ENCODE measurements at places on chromosomes 12 and 14.

DNA sequence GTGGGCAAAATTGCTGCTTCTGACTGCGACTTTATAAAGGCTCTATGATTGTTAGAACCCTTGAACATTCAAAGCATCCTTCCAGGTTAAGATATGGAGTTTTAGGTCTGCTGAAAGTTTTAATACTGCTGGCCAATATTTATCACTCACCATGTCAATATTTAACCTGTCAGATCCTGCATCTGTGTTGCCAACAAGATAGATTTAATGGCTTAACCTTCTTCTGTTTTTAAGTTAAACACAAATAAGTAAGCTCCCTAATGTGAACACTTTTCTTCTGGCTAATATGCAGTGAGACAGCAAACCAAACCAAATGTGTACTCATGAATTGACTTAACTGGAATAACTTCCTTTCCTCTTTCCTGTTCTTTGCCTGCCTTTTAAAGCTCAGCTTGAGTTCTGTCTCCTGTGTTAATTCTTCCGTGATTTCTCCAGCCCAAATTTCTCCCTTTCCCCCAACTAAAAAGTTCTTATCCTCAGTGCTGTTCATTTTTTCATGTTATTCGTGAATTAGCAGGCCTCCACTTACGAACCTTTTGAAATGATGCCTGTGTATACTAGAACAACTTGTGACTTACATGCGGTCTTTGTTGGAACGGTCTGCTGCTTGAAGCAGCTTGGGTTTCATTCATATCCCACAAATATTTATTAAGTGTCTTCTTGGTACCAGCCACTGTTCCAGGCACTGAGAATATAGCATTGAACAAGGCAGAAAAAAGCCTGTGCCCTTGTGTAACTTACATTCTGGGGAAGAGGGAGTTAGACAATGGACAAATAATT lies 9.1 kb downstream of the FBXW8 start:
- DNase-seq: no peak

DNA sequence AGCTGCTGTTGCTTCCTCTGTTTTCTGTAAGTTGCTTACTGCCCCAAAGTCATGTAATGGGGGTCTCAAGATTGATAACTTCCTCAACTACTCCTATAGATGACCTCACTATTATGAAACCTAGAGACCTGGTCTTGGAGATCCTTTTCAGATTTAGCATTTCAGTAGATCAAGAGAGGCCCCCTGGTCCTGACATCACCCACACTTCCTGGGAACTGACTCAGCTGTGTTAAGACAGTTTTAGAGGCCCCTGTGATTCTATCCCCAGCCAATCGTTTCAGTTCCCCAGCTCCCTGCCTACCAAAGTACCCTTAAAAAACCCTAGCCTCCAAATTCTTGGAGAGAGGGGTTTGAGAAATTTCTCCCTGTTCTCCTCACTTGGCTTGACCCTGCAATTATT lies 9.2 kb upstream of the ARG2 start:
- DNase-seq: no peak

- DNase-seq: no peak
These were observed 22.8 kb downstream of the HEBP1 start for GRCh38 chr12:12977231-12977630.

DNA sequence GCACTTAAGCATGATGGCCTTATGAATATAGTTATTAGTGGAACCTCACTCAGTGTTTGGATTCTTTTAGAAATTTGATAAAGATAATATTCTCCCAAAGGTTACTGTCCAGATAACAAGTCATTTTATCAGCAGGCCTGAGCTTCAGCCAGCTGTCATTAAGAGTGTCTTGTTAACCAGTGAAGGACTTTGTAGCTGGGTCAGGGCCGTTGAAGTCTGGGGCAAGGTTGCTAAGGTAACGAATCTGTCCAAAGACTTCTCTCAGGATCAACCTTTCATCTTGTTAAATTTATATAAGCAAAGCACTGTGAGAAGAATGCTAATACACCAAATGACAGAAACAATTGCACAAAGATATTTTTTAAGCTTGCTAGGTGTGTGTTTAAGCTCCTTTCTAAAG lies 271.3 kb upstream of the TMPO start:
- no peak for DNase-seq

DNA sequence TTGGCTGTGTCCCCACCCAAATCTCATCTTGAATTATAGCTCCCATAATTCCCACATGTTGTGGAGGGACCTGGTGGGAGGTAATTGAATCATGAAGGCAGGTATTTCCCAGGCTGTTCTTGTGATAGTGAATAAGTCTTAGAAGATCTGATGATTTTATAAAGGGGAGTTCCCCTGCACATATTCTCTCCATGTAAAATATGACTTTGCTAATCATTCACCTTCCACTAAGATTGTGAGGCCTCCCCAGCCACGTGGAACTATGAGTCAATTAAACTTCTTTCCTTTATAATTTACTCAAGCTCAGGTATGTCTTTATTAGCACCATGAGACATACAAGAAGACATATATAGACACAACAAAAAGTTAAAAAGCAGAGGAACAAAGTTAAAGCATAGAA lies 120.0 kb downstream of the CPNE8 start:
- DNase-seq: no peak

- DNase-seq: no peak
These were observed 5.2 kb downstream of the FOXA1 start for GRCh38 chr14:37589715-37590427.

DNA sequence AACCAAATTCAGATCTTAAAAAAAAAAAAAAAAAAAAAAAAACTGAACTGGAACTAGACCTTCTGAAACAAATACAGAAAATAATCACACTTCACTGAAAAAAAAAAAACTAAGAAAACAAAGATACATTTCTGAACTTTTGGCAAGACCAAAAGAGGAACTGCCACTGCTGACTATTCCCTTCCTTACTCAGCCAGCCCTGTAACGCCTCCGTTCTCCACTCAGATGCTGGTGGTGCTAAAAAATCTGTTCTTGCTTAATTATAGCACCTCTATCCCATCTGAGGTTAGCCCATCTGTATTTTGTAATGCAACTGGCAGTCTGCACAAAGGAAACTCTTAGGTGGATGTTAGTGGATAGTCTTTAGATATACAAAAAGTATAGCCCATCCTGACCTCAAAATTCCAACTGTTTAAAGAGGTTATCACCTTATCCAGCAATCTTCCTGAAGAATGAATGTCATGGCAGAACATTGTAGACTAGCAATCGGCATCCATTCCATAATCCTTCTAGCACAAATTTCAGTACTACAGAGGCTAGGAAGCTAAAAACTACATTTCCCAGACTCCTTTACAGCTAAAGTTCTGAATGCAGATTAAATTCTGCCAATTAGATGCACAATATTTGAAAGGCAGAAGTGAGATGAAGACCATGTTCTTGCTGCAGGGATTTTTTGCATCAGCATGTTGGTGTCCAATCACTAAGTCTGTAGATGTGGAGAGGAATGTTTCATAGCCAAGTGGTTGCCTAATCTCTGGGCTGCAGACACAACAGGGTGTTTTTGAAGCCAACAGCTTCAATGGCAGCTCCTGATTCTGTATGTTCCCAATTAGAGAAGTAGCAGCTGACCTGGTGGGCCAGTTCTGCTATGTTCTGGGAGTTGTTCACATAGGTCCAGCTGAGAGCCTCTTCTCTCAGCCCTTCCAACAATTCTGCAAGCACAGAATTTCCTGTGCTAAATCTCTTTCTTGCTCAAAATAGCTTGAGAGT lies 5.7 kb downstream of the MAP3K9 start:
- DNase-seq: no peak
